ENCODE measurements at places on chromosomes 2 and 18.

GRCh38 chr18:43656547-43656946 is 379.3 kb upstream of the SYT4 start:
- DNase-seq = no peak
- no peaks in the 10 kb centered on the region for H3K27me3 ChIP-seq
- no peaks in the 10 kb centered on the region for H3K4me1 ChIP-seq
- H3K4me3 ChIP-seq = no peak overlapping the region

DNA sequence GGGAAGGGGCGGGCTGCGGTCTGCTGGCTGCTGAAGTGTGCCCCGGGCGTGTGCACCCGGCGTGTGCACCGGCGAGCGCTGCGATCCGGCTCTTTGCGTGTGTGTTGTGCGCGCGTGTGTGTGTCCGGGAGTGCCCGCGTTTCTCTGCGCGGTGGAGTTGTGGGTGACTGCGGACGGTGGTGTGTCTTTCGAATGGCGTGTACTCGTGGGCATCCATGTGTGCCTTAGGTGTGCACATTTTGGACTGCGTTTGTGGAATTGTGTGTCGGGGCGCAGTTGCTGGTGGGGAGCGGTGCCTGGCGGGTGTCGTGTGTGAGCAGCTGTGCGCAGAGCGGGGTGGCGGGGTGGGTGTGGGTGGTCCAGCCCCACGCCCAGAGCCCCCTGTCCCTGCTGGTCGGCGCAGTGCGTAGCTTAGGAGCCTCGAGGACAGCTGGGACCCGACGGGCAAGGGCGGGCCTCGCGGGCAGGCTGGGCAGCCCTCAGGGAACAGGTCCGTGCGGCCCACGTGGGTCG is 533 bp downstream of the HPCAL1 start:
- no peak for DNase-seq
- H3K36me3 ChIP-seq = peaks cover 5% of the 10 kb centered on the region
- peak overlapping the region; percentile 98 for H3K4me3 ChIP-seq
- H3K27me3 ChIP-seq = no peaks in the 10 kb centered on the region
- peaks cover 28% of the 10 kb centered on the region for H3K4me1 ChIP-seq
- peak overlapping the region; percentile 90 for H3K27ac ChIP-seq

GRCh38 chr2:238879621-238880377 is 31.9 kb downstream of the TWIST2 start:
- H3K27me3 ChIP-seq = no peaks in the 10 kb centered on the region
- peaks cover 10% of the 10 kb centered on the region for H3K4me1 ChIP-seq
- DNase-seq = no peak
- H3K27ac ChIP-seq = no peak overlapping the region

DNA sequence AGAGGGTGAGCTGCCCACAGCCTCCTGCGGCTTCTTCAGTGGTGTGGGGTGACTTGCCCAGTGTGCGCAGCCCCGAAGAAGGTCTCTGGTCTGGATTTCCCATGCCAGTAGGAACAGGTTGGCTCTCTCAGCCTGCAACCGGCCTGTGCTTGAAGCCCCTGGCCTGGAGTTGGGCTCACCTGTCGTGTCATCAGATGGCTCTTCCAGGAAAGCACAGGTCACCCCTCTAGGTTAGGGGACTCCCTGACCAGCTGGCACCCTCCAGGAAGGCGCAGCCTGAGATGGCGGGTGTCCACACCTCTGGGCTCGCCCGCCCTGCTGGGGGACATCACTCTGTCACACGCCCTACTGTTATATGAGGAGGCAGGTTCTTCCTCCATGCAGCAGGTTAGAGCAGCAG is 179.8 kb downstream of the SEPTIN10 start:
- no peak for DNase-seq
- peaks cover 20% of the 10 kb centered on the region for H3K36me3 ChIP-seq
